ENCODE measurements at places on chromosomes 6 and 20. TPM values are rescaled to one million over a fixed set of nuclear protein-coding genes. Genes with fewer than 3 reads are reported as not detected.
A peak's percentile ranks its signal among the peaks of the same experiment; 100 is the strongest.

DNA sequence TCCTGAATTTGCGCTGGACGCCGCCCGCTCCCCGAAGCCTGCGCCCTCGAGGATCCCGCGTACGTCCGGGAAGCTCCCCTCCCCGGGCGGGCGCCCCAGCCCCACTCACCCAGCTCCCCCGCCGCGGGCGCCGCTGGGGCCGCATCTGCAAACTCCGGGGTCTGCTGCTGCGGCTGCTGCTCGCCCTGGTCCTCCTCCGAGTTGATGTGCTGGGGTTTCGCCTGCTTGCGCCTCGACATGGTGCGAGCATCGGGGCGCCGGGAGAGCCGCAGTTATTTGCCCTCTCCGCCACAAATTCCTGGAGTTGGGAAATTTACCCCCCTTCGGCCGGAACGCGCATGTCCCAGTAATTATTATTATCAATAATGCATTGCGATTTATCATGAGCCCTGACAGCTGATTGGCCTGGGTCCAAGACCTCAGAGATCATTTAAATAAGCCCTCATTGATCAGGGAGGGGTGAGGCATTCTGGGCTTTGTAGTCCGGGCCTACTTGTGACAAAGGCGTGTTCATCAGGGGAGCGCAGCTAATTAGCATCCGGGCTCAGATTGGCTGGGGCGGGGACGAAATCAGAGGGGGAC is at the start of gene SALL4:
Gene SALL4 (minus strand): TSS at position 352 of the 582 bp plus-strand sequence. CDS start 113 bp downstream, at position 239.
- DNase-seq = peak; percentile 96

DNA sequence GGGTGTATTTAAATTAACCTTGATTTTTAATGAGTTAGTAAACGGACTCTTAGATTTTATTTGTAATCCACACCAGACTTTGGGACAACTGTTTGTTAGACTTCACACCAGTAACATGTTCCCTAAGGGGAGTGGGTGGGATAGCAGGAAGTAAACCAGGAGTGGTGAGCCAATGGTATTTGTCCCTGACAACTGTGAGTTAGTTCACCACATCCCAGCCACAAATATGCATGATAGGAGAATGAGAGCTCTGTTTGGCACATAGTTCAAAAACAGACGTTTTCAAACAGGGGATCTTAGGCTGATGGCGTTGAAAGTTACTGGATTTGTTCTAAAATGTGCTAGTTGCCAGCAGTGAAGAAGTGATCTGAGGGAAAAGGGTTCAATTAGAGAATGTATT is 18.7 kb upstream of the COL10A1 start:
- no peak for DNase-seq

The CLIC5 gene
- not detected for total RNA-seq

GRCh38 chr20:50915424-50915823 is 15.8 kb downstream of the ADNP start:
- no peak for DNase-seq

- peak; percentile 12 for DNase-seq
These were observed 134.0 kb upstream of the ARMC2 start for GRCh38 chr6:108714101-108714765.

The MYCT1 gene
- total RNA-seq = 8.8 TPM

GRCh38 chr6:168498161-168498843 is 57.3 kb downstream of the SMOC2 start:
- no peak for DNase-seq

DNA sequence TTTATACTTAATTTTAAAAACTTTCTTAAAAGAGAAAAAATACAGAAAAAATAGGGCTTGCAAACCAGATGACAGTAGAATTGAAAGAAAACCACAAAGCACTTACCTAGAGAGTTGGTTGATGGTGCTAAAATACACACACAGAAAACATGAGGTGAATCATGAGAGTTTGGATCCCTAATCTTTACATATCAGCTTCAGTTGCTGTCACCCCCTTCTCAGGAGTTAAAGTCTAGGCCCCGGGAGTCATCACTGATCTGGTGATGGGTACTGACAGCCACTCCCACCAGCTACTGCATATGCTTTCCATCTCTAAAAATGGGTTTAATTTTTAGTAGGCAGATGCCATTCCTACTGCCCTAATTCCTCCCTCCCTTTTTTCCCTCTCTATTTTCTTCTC is 16.7 kb downstream of the TSBP1 start:
- DNase-seq = no peak

The CLPSL1 gene
- total RNA-seq = not detected

The SUMO4 gene
- 0.97 TPM for total RNA-seq

GRCh38 chr6:132142308-132142707 is 191.1 kb upstream of the CCN2 start:
- DNase-seq = no peak

Measured in endodermal cell (in vitro differentiated cells).